ENCODE measurements at places on chromosomes 5 and 9. TPM values are rescaled to one million over a fixed set of nuclear protein-coding genes. Genes with fewer than 3 reads are reported as not detected.
A peak's percentile ranks its signal among the peaks of the same experiment; 100 is the strongest.

GRCh38 chr9:99029083-99029645 is 75.7 kb upstream of the TGFBR1 start:
- no peak overlapping the region for H3K27ac ChIP-seq
- DNase-seq: no peak
- no peak overlapping the region for H3K4me3 ChIP-seq
- no peaks in the 10 kb centered on the region for H3K27me3 ChIP-seq

DNA sequence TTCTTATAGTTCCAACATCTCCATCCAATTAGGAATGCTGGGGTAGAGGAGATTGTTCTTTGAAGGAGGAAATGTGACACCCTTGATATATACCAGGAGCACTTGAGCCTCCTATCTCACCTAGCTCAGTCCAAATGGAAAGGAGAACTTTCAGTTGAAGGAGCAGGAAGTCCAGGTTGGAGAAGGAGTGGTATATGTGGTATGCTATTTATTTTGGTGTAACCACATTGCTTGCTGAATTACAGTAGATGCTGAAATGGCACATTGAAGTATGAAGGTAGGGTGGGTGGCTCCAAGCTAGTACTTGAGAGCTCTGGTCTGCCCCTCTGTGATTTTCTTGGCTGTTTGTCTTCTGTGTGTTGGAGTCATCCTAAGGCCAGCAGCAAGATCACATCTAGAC is 6.1 kb downstream of the CSNK1G3 start:
- no peaks in the 10 kb centered on the region for H3K27me3 ChIP-seq
- H3K27ac ChIP-seq: no peak overlapping the region
- DNase-seq: no peak
- H3K36me3 ChIP-seq: no peaks in the 10 kb centered on the region
- peaks cover 11% of the 10 kb centered on the region for H3K4me1 ChIP-seq
- H3K4me3 ChIP-seq: no peak overlapping the region

GRCh38 chr5:53334431-53334941 is 145.9 kb upstream of the FST start:
- H3K4me3 ChIP-seq: no peak overlapping the region
- H3K4me1 ChIP-seq: no peaks in the 10 kb centered on the region
- H3K27me3 ChIP-seq: no peaks in the 10 kb centered on the region
- no peaks in the 10 kb centered on the region for H3K36me3 ChIP-seq
- no peak for DNase-seq

DNA sequence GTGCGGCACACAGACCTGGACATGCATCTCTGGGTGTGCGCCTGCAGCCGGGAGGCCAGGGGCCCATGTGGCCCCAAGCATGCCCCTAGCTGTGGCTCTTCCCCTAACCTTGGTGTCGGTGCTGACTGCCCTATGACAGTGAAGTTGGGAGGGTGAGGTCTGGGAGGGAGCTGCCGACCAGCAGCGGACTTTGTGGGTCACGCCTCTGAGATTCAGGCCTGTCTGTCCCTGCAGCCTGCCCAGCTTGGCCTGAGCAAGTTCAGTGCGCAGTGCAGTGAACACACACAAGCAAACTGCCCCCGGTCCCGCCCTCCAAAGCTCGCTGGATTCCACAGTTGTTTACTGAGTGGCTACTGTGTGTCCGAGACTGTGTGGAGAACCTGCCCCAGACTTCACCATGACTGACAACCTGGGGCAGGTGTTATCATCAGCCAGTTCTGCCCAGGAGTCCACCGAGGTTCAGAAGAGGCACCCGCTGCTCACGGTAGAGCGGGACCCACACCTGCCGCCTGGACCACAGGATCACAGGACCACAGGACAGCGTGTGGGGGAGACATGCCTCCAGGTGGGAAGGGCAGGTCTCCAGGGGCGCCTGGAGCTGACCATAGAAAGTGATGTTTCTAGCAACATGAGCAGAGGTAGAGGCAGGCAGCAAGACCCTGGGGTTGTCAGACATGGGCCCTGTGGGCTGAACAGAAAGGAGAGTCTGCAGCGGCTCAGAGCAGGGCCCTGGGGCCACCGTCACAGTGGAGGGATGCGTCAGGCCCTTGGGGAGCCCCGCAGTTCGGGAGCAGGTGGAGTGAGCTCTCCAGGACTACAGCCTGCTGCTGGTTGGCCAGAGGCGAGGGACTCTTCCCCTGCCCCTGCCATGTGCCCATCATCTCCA is 105.1 kb downstream of the PHF2 start:
- no peaks in the 10 kb centered on the region for H3K27me3 ChIP-seq
- no peak for DNase-seq
- H3K36me3 ChIP-seq: no peaks in the 10 kb centered on the region
- H3K4me3 ChIP-seq: no peak overlapping the region

DNA sequence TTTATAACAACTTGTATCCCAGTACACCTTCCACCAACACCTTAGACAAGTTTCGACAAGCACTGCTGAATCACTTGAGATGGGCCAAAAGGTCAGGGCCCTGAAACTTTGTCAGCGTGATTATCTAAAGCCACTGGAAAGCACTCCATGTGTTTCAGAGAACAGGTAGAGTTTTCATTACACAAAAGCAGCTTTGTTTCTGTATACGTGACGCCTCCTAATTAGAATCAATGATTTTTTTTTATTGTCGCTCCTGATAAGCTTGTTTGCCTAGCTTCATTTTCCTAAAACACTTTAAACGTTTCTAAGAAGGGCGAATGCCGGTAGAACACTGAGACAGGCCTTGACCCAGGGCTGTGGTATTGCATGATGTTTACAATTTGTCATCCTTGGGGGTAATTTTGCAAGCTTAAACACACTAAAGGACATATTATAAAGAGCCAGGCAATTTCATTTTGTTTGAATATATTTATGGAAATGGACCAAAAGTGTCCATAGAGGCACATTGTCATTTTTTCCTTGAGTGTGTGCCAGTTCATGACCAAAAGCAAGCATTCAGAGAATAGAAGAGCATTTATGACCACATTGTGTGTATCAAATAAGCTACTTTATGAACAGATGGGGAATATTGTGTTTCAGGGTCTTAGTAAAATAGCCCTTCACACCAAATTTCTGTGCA is 193.6 kb downstream of the GLIS3 start:
- H3K4me1 ChIP-seq: peaks cover 34% of the 10 kb centered on the region
- H3K27ac ChIP-seq: peak overlapping the region; percentile 79
- DNase-seq: peak; percentile 30
- no peak overlapping the region for H3K4me3 ChIP-seq

DNA sequence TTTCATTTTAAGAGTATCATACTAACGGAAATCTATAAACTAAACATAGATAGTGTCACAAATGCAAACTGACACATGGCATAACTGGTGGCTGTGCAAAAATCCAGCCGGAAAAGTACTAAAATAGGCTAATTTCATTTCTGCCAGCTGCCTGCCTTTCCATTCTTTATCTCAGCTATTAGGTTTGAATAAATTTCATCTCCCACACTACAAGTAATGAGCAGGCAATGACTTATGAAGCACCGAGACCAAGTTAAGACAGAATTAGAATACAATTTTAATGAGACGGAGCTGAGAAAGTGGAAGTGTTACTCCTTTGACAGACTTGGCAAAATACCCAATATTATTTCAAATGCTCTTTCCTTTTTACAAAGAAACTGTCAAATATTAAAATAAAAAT is 258.8 kb upstream of the ZNF608 start:
- H3K27ac ChIP-seq: no peak overlapping the region
- no peaks in the 10 kb centered on the region for H3K4me1 ChIP-seq
- no peak overlapping the region for H3K4me3 ChIP-seq
- no peak for DNase-seq
- H3K27me3 ChIP-seq: no peaks in the 10 kb centered on the region

- no peaks in the 10 kb centered on the region for H3K27me3 ChIP-seq
- DNase-seq: no peak
- H3K27ac ChIP-seq: no peak overlapping the region
- no peaks in the 10 kb centered on the region for H3K36me3 ChIP-seq
These were observed 43.1 kb downstream of the ZNF366 start for GRCh38 chr5:72464071-72464470.

DNA sequence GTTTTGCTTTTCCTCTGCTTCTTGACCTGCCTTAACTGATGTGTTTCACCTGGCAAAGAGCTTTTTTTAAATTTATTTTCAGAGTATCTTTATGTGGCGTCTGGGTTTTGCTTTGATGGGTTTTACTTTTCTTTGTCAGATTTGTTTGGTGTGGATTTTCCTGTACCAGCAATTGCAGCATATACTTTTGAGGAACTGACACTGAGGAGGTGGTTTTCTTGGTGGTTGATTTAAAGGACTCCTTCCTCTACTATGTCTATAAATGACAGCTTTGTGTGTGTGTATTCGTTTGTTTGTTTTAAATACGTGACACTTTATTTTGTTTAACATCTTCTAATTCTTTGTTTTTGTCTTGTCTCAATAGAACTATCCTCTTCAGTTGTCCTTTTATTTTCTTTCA is 1071.9 kb upstream of the ARRDC3 start:
- H3K27me3 ChIP-seq: no peaks in the 10 kb centered on the region
- no peaks in the 10 kb centered on the region for H3K4me1 ChIP-seq
- DNase-seq: no peak
- no peak overlapping the region for H3K27ac ChIP-seq

DNA sequence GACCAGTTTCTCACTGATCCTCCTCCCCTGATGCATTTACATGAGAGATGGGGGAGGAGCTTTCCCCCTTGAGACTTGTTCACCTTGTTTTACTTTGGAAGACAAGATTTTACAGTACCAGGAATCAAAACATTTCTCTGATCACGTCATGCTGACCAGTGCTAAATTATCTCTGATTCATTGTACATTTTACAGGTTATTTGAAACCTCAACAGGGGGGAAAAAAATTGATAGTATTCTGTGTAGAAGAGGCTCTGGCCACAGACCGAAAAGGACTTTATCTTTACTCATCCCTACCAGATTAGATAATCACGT is 133.9 kb downstream of the GRIA1 start:
- DNase-seq: no peak
- no peak overlapping the region for H3K4me3 ChIP-seq
- H3K27me3 ChIP-seq: no peaks in the 10 kb centered on the region
- no peaks in the 10 kb centered on the region for H3K4me1 ChIP-seq

DNA sequence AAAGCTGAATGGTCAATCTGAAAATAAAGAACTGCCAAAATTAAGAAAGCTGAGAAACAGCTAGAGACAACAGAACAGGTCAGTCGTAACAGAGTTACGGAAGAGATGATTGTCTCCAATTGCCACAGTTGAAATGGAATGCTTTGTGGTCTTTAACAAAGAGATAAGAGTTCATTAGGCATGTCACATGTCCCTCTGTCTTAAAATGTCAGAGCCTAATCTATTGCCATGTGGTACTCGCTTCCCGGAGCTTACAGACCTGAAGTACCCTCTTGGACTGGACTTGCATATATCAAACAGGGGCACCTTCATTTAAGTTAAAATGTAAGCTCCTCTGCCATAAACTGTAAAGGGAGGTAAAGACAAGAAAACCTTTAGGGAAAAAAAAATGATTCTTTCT is 19.7 kb downstream of the TTC39B start:
- H3K27me3 ChIP-seq: no peaks in the 10 kb centered on the region
- H3K27ac ChIP-seq: no peak overlapping the region

- no peak overlapping the region for H3K4me3 ChIP-seq
- no peaks in the 10 kb centered on the region for H3K27me3 ChIP-seq
- H3K4me1 ChIP-seq: no peaks in the 10 kb centered on the region
- no peak for DNase-seq
- H3K36me3 ChIP-seq: no peaks in the 10 kb centered on the region
- no peak overlapping the region for H3K27ac ChIP-seq
These were observed 8.6 kb upstream of the OXCT1 start for GRCh38 chr5:41878643-41879478.

- DNase-seq: no peak
- no peak overlapping the region for H3K4me3 ChIP-seq
- no peak overlapping the region for H3K27ac ChIP-seq
- H3K4me1 ChIP-seq: peaks cover 24% of the 10 kb centered on the region
These were observed 304.8 kb upstream of the PANK3 start for GRCh38 chr5:168883991-168884390.

DNA sequence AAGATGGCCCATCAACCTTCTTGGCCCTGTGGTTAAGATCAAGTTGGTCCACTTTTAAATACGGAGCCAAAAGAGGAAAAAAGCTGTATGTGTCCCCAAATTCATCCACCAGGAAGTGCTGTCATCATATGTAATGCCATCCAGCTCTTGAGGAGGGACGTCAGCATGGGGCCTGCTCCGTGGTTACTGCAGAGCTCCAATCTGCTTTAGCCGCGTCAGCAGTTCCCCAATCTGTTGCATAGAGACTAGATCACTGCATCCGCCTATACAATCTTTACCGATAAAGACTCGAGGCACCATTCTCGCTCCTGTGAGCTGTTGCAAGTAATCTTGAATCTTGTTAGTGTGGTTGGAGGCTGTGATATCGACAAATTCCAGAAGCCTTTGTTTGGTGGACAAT is 65.7 kb downstream of the GABRA6 start:
- no peak overlapping the region for H3K4me3 ChIP-seq
- no peaks in the 10 kb centered on the region for H3K4me1 ChIP-seq
- no peaks in the 10 kb centered on the region for H3K27me3 ChIP-seq

GRCh38 chr5:143896966-143897365 is 85.0 kb downstream of the HMHB1 start:
- no peaks in the 10 kb centered on the region for H3K4me1 ChIP-seq
- no peaks in the 10 kb centered on the region for H3K27me3 ChIP-seq
- no peak overlapping the region for H3K4me3 ChIP-seq
- no peak overlapping the region for H3K27ac ChIP-seq

- H3K27me3 ChIP-seq: no peaks in the 10 kb centered on the region
- DNase-seq: no peak
- H3K27ac ChIP-seq: no peak overlapping the region
- no peaks in the 10 kb centered on the region for H3K4me1 ChIP-seq
These were observed 105.9 kb upstream of the DAP start for GRCh38 chr5:10866913-10867312.

DNA sequence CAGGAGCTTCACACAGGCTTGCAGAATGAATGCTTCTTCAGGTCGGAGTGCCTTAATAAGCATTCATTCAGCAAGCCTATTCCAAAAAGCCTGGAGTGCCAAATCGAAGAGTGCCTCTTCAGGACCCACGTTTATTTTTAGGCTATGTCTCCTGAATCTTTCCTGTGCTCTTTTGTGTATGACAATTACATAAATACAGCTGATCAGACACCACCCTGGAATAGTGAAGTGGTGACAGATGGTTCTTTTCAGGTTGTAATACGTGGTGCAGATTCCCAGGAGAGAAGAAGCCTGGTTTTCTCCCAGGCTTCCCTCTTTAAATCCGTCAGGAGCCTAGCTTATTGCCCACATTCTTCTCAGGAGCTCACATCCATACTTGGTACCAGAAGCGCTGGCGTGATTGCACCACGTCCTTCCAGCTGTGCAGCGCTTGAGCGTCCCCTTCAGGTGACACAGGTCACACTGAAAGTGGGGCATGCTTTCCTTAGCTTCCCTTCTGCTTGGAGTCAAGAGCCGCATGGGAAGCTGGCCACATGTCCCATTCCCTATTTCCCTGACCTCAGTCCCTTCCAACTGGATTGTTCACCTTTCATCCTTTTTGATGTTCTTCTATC is 123.1 kb downstream of the ADCY2 start:
- H3K27me3 ChIP-seq: no peaks in the 10 kb centered on the region
- H3K4me3 ChIP-seq: no peak overlapping the region
- no peaks in the 10 kb centered on the region for H3K4me1 ChIP-seq
- no peaks in the 10 kb centered on the region for H3K36me3 ChIP-seq

The PCYOX1L gene
- 3.9 TPM for total RNA-seq

The SLC36A2 gene
- total RNA-seq: not detected

The ADAMTS13 gene
- total RNA-seq: 2.3 TPM

The CSF1R gene
- total RNA-seq: 5.3 TPM

The C5orf52 gene
- not detected for total RNA-seq

The BAG1 gene
- 80.2 TPM for total RNA-seq

The CDX1 gene
- total RNA-seq: not detected

The FOXD4L4 gene
- not detected for total RNA-seq

The GRM6 gene
- not detected for total RNA-seq

The ASB6 gene
- total RNA-seq: 12.7 TPM

The MRPS27 gene
- total RNA-seq: 25.4 TPM
